ENCODE measurements at places on chromosomes 4 and X.
A peak's percentile ranks its signal among the peaks of the same experiment; 100 is the strongest.

DNA sequence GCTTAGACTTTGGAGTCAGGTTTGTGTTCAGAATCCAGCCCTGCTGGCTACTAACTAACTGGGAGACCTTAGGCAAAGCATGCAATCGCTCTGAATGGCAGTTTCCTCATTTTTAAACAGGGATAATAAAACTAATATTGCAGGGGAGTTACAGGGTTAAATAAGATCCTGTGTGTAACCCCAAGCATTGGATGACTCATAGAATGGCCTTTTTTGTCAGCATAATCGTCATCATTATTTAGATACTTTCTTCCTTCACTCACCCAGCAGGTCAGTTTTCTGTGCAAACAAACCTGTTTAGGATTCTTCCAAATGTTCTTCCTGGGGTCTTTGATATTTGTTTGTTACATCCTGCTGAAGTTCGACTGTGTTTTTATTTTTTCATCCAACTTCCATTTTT lies 208.2 kb downstream of the EVC2 start:
- DNase-seq, result no peak
- no peaks in the 10 kb centered on the region for H3K27me3 ChIP-seq
- peaks cover 5% of the 10 kb centered on the region for H3K4me1 ChIP-seq
- H3K27ac ChIP-seq, result no peak overlapping the region
- peaks cover 11% of the 10 kb centered on the region for H3K36me3 ChIP-seq

DNA sequence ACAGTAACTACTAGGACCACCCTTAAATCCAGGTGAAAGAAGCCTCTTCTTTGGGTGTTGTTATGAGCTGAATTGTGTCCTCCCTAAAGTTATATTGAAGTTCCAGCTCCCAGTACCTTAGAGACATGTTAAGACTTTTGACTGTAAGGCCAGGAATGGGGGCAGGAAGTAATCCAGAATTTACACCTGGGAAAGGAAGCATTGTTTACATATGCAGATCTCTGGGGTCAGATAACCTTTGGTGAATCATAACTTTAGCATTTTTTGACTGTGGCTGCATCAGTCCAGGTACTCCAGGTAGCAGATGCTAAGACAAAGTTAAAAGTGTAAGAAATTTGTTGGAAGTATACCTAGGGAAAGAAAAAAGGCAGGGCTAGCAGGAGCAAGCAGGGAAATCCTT lies 104.9 kb upstream of the CENPE start:
- peaks cover 8% of the 10 kb centered on the region for H3K36me3 ChIP-seq
- H3K27me3 ChIP-seq, result no peaks in the 10 kb centered on the region
- no peak overlapping the region for H3K4me3 ChIP-seq
- no peak overlapping the region for H3K27ac ChIP-seq
- no peak for DNase-seq

DNA sequence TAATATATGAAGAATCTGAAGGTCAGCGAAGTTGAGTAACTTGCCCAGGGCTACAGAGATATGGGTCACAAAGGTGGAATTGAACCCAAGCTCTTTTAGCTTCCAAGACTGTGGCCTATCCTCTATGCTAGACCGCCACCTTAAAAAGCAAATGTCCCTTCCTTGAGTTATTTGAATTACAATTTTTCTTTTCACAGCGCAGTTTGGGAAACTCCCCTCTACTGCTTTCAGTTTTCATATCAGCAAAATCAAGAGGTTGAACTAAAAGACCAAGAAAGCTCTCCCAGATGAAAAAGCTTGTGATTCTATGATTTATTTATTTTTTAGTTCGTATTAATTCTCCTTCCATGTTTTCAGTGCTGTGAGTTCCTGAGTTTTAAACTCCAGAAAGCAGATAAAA lies 174.5 kb upstream of the C1QTNF7 start:
- no peak overlapping the region for H3K27ac ChIP-seq
- no peaks in the 10 kb centered on the region for H3K36me3 ChIP-seq
- no peak overlapping the region for H3K4me3 ChIP-seq

DNA sequence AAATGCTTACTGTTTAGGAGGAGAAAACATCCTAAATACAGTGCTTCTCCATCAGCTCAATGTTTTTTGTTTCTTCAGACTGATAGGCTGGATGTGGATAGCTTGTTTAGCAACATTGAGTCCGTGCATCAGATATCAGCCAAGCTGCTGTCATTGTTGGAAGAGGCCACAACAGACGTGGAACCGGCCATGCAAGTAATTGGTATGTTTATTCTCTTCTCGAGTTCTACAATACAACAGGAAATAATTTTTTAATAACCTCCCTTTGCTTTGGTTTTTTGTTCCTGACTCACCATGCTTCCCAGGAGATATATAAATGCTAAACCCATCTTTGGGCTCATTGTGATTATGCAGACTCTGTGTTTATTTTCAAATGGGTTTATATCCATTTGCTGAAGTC lies 60.9 kb downstream of the ARHGEF38 start:
- H3K27ac ChIP-seq, result no peak overlapping the region
- peaks cover 3% of the 10 kb centered on the region for H3K4me1 ChIP-seq
- H3K27me3 ChIP-seq, result no peaks in the 10 kb centered on the region
- no peaks in the 10 kb centered on the region for H3K36me3 ChIP-seq
- H3K4me3 ChIP-seq, result no peak overlapping the region

DNA sequence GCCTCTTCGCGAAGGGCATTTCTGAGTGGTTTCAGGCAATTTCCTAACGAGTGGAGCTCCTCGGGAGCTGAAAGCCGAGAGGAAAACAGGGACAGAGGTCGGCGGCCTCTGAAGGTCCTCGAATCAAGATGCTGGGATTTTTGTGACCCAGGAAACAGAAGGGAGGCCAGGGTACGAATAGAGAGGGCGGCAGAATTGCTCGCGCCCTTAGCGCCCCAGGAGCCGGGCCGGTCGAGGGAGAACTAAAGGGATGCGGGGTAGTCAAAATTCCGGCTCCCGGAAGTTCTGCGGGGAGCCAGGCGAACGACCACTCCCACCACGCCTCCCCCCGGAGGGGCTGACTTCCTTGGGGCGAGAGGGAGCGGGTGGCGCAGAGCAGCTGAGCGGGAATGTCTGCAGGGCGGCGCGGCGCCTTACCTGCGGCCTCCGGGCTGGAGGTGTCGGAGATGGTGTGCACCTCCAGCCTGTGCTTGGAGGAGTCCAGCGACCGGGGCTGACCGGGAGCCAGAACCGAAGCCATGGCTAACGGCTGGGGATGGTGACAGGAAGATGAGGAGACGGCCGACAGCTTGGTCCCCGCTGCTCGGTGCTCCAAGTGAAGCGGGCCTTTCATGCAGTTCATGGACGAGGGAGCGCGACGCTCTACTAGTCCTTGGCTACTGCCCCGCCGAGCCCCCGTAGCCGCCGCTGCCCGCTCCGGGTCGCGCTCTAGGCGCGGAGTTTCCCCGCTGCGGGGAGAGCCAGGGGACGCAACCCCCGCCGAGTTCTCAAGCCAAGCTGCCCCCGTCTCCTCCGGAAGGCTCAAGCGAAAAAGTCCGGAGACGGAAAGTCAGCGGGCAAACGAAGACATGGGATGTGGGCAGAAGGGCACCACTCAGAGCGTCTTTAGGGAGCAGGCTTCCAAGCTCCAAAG lies 782 bp downstream of the PITX2 start:
- H3K36me3 ChIP-seq, result no peaks in the 10 kb centered on the region
- H3K27me3 ChIP-seq, result peaks cover 100% of the 10 kb centered on the region
- no peak overlapping the region for H3K27ac ChIP-seq
- H3K4me1 ChIP-seq, result peaks cover 33% of the 10 kb centered on the region
- no peak for DNase-seq

DNA sequence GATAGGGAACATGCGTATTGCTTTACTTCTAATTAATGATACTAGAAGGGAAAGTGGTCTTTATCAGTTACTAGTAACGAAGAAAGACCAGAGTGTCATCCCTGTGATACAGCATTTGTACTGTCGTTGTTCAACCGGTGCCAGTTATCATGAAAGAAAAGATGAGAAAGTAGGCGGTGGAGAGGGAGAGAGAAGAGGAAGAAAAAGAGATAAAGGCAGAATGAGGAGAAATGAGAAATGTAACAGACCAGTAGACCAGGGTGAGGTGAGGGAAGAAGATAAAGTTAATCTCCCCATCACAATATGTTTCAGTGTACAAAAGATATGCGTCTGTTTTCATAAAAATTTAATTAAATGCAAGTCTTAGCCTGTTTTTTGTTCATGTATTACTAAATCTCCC lies 135.2 kb upstream of the HPGD start:
- H3K4me3 ChIP-seq, result no peak overlapping the region
- no peaks in the 10 kb centered on the region for H3K36me3 ChIP-seq
- no peaks in the 10 kb centered on the region for H3K27me3 ChIP-seq

- no peaks in the 10 kb centered on the region for H3K36me3 ChIP-seq
- H3K27ac ChIP-seq, result peak overlapping the region; percentile 96
- peaks cover 7% of the 10 kb centered on the region for H3K4me1 ChIP-seq
- peaks cover 6% of the 10 kb centered on the region for H3K27me3 ChIP-seq
Measured at GRCh38 chrX:150899191-150899757, 806 bp upstream of the CD99L2 start.

DNA sequence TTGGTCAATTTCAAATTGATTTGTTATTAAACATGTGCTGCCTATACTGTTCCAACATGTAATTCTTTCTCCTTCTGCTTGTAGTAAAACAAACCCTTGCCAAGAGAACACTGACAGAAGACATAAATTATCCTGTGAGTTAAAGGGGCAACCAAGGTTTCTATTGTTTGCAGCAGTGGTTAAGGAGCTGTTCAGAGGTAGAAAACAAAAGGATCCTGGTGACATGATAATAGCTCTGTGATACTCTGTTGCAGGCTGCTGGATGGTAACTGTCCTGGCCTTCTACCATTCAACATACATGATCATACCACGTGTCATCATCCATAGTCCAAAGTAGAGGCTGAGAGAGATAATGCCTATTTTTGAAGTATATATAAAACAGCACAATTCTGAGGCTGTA lies 75.8 kb upstream of the F9 start:
- H3K4me1 ChIP-seq, result no peaks in the 10 kb centered on the region
- H3K27ac ChIP-seq, result no peak overlapping the region
- H3K36me3 ChIP-seq, result no peaks in the 10 kb centered on the region

- H3K36me3 ChIP-seq, result no peaks in the 10 kb centered on the region
- no peaks in the 10 kb centered on the region for H3K27me3 ChIP-seq
- no peak overlapping the region for H3K4me3 ChIP-seq
Measured at GRCh38 chr4:37058826-37059225, 185.7 kb upstream of the NWD2 start.

DNA sequence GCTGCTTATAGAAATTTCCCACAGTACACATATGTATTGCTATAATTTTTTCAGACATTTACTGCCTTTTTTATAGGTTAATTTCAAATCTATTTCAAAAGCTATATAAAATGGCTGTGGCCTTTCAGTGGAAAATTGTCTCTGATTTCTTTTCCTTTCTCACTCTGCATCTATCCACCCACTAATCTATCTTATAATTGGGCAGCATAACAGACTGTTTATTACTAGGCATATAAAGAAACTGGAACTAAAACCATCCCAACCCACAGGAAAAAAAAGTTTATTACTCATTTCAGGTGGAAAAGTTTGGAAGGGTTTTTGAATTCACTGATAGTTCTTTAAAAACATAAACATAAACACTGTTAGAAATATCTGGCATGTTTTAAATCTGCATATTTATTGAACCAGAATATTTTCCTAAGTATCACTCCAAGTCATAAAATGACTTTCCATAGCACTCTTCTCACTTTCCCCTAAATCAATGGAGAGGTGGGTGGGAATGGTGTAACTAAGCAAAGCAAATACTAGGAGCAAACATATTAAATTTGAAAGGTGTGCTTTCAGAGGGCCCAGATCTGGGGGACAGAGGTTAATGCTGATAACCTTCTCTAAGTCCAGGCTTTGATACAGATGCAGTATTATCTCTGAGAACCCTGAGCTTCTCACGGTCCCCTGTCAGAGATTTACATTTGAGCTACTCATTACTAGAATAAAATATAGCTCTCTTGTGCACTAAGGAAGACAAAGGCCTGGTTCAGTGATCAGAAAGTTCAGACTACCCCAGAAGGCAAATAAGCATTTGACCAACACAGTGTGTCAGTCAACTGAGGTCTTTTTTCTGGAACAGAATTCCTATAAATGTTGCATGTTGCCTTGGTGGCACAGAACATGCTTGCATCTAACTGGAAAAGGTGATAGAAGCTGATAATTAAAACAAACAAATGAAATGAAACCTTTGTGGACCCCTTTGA lies 328.3 kb downstream of the UNC5C start:
- peaks cover 23% of the 10 kb centered on the region for H3K4me1 ChIP-seq
- no peak overlapping the region for H3K4me3 ChIP-seq
- no peak for DNase-seq
- H3K27ac ChIP-seq, result no peak overlapping the region
- H3K27me3 ChIP-seq, result no peaks in the 10 kb centered on the region

GRCh38 chr4:122107680-122108079 lies 44.5 kb upstream of the BLTP1 start:
- no peak for DNase-seq
- no peaks in the 10 kb centered on the region for H3K4me1 ChIP-seq
- no peak overlapping the region for H3K4me3 ChIP-seq

GRCh38 chr4:147019091-147019490 lies 73.4 kb upstream of the TTC29 start:
- peaks cover 12% of the 10 kb centered on the region for H3K4me1 ChIP-seq
- no peaks in the 10 kb centered on the region for H3K27me3 ChIP-seq
- H3K4me3 ChIP-seq, result no peak overlapping the region
- no peak overlapping the region for H3K27ac ChIP-seq
- no peaks in the 10 kb centered on the region for H3K36me3 ChIP-seq
- DNase-seq, result peak; percentile 41

GRCh38 chr4:38967260-38968095 lies 64.7 kb downstream of the TMEM156 start:
- peak overlapping the region; percentile 46 for H3K27ac ChIP-seq
- no peak overlapping the region for H3K4me3 ChIP-seq
- peaks cover 4% of the 10 kb centered on the region for H3K4me1 ChIP-seq
- no peaks in the 10 kb centered on the region for H3K36me3 ChIP-seq
- DNase-seq, result no peak

DNA sequence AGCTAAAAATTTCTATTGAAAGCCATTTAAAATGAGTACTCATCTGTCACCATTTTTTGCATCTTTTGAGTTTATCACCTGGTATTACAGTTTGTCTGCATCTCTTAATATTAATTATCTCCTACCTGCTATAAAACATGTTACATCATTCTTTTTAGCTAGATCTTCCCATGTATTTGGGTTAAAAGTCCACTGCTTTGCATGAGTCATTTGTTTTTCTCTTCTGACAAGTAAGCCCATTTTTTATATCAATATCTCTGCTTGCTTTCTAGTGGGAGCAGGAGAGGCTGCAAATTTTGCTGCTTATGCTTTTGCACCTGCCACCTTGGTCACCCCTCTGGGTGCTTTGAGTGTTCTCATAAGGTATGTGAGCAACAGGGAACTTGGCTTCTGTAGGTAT lies 16.1 kb downstream of the NIPAL1 start:
- no peaks in the 10 kb centered on the region for H3K4me1 ChIP-seq
- H3K27ac ChIP-seq, result no peak overlapping the region
- H3K27me3 ChIP-seq, result no peaks in the 10 kb centered on the region
- no peak overlapping the region for H3K4me3 ChIP-seq

GRCh38 chr4:102625232-102625930 lies 124.2 kb downstream of the NFKB1 start:
- no peaks in the 10 kb centered on the region for H3K36me3 ChIP-seq
- H3K27ac ChIP-seq, result no peak overlapping the region
- no peak for DNase-seq
- peaks cover 9% of the 10 kb centered on the region for H3K4me1 ChIP-seq
- H3K4me3 ChIP-seq, result no peak overlapping the region
- H3K27me3 ChIP-seq, result no peaks in the 10 kb centered on the region

All from neural crest cell (in vitro differentiated cells).